Activated T-cell treated with anti-CD3 and anti-CD28 coated beads, Interleukin-2, amount 50 U/mL, for 48 hours (primary cell): ENCODE measurements at places on chromosomes 1 and 21.

GRCh38 chr21:14550135-14550534 is 4.0 kb upstream of the SAMSN1 start:
- DNase-seq: no peak

DNA sequence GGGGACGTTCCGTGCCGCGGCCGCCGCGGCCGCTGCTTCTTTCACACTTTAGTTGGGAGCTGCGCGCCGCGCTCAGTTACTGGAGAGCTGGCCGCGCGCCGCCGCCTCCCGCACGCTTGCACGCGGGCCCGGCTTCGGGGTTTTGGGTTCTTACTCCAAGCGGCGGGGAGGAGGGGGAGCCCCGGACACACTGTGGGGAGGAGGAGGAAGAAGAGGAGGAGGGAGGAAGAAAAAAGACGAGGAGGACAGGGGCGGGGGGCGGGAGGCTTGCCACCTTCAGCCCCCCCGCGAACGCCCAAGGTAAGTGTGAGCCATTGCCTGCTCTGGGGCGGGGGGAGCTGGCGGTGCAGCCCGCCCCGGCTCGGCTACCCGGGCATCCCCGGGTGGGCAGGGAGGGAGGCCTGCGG is 243 bp downstream of the C1orf21 start:
- no peak for DNase-seq

GRCh38 chr1:167987174-167987573 is 50.3 kb upstream of the MPC2 start:
- no peak for DNase-seq

DNA sequence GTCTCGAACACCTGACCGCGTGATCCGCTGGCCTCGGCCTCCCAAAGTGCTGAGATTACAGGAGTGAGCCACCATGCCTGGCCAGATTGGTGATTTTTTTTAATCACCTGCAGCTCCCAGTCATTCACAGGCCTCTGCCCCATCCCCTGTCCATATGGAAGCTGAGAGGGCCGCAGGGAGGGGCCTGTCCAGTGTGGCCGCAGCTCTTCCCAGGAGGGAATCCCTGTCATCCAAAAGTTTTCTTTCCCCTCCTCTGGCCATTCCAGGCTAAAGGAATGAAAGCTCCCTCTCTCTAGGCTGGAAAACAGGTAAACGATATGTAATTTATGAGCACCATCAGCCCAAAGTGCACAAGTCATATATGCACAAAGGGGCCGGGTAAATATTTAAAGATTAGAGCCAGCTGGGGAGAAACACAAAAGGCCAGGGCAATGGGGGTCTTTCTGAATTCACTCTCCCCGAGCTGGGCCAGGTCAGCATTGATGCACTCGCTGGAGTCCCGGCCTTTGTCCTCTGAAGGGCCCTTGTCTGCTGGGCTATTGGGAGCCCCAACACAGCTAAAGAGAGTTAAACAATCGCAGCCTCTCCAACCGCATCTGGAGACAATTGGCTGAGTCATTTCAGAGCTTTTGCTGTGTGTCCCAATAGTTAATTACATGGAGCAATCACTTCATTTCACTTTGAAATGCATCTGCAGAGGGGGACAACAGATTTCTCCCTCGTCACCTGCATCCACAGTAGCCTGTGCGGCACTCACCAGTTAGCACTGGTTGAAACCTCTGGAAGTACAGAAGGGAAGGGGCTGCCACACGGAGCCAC is 3.8 kb upstream of the HES3 start:
- DNase-seq: no peak

DNA sequence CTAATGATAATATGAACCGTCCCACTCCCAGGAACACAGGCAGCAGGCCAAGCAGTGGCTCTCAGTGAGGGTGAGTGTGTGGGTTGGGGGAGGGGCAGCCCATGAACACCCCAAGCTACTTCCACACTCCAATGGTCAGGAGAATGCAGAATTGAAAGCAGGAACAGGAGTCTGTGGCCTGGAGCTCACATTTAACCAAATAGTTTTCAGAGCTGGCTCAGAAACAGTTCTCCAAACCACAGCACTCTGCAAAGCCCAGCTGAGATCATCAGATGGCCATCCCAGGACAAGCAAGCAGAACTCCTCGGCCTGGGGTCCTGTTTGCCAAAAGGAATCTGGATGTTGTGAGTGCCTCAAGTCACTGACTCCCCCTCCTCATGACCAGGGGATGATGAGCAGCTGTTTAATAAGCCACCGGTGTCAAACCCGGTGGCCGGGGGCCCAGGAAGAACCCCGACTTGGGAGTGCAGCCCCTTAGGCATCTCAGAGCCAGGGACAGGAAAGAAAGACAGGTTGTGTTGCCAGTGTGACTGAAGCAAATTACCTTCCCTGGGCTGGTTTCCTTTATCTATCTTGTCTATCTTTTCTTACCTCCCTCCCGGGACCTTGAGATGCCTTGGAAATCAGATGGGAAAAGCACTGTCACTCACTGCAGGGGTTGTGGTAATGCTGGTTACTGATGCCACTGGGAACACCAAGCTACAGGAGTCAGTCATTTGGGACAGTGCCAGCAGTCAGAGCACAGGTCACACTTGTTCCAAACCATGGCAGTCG is 20.4 kb downstream of the DEGS1 start:
- no peak for DNase-seq

DNA sequence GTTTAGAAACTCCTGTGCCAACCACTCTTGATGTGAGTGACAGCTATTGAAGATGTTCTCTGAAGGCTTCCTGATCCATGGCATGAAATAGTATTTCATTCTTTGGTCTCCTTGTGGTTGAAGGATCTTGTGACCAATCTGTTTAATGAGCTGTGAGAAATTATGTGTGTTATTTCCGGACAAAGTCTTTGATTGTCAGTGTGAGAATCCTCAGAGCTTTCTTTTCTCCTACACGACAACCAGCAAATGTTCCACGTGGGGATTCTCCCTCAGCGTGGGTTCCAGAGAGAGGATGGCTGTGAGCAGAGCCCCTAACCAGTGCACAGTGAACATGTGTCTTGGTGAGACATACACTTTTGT is 45.0 kb upstream of the HOOK1 start:
- DNase-seq: no peak

GRCh38 chr1:204928671-204929486 is 58.2 kb downstream of the NFASC start:
- DNase-seq: no peak

- no peak for DNase-seq
These were observed 6.2 kb downstream of the SLC2A1 start for GRCh38 chr1:42952303-42953001.

DNA sequence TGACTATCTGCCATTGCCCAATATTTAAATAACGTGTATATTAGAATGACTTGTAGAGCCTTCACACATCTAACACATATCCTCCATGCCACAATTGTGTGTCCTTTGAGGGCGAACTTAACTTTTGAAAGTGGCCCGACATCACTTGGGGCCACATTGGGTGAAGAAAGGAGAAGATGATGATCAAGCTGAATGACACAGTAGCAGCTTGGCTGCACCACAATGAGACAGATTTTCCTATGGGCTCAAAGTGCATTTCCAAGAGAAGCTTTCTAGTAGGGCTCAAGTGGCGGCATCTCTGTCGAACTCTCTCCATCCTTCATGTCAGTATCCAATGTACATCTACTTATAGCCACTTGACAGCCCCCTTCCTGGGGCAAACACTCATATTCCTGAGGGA is 3.7 kb upstream of the BGLAP start:
- no peak for DNase-seq

- DNase-seq: no peak
These were observed 13.7 kb upstream of the TTC4 start for GRCh38 chr1:54701996-54702395.

GRCh38 chr1:70980361-70980760 is 67.3 kb downstream of the PTGER3 start:
- no peak for DNase-seq

DNA sequence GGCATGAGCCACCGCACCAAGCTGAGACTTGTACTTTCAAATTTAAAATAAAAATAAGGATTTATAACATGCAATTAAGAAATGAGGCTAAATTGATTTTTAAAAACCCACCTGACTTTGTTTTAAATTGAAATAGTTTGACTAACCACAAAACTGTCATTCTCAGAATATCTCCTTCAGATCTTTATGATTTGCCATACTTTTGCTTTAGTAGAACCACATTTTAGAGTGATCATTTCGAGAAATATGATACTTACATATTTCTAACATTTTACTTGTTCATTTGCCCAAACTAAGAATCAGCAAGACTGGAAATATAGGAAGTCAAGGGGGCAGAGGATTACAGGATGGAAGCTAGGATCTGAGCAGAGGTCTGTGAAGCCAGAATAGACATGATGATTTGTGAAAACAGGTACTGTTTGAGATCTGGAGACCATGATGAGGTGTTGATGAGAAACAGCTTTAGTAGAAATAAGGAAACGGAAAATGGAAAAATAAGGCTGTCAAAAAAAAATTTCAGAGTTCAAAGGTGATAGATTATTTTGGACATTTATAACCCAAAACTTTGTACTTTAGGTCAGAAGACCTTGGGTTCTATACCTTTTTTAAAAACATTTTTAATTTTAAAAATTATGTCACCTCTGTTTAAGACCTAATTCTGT is 44.8 kb downstream of the GIPC2 start:
- no peak for DNase-seq

DNA sequence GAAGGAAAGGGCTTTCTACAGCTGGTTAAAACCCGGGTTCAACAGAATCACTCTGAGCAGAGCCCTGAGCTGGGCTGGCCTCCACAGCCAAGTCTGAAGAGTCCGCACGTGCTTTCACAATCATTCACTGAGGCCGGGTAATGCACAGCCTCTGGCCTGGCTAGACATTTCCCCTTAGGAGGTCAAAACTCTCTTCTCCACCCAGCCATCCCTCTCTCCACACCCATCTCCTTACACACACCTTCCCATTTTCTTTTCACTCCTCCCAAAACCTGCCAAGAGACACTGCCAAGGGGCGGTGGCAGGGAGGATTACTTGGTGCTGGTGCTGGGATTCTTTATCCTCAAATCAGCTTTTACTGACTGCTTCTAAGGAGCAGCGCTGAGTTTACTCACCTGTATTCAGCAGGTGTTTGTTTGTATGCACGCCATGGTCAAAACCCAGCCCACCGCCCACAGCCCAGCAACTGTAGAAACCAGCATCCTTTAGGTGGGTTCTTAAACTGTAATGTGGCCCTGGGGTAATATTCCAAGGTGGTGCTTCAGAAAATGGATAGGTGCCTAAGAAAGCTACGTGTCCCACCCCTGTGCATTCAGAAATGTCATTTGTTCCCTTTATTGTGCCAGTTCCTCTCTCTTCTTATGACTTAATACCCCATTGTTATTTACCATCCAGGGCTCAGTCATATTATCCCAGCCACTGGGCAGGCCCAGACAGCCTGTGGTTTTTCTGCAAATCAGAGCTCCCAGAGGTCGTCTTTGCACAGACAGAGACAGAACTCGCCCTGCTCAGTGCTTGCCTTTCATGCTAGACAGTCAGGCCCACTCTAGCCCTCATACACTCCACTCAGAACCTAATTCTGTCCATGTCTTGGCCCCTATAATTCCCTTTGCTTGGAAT is 80.2 kb downstream of the ADSS2 start:
- no peak for DNase-seq

DNA sequence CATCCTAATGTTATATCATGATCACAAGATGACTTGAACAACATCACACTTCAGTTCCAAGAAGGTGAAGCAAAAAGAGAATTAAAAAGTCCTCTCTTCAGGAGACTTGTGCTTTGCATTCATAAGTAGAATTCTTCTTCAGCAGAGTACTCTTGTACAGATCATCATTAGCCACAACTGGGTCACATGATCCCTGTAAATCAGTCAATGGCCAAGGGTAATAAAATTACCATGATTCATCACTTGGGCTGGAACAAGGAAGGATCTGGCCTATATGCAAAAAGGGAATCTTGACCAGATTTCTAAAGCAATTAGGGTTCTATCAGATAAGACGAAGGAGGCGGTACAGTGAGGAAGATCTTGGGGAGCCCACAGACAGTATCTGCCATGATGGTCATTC is 458.0 kb upstream of the DEPDC1 start:
- no peak for DNase-seq

DNA sequence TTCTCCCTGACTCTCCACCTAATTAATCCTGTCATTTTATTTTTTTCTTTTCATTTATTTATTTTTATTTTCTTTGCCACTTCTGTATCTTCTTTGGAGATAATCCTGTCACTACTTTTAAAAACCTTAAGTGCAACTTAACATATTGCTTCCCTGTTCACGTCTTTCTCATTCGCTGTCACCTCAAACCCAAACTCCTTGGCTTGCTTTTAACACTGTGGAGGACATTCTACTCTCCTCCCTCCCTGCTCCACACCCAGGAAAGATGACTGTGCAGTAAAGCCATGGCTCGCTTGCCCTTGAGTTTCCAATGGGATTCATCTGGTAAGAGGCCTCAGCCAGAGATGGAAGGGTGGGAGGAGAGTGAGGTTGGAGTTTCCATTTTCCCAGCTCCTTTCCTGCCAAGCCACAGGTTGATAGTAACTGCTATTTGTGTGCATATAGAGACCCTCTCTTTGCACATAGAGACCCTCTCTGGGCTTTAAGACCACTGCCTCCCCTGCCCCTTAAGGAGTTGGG is 6.4 kb upstream of the BRWD1 start:
- DNase-seq: no peak

GRCh38 chr21:29715089-29715488 is 224.7 kb downstream of the GRIK1 start:
- no peak for DNase-seq

GRCh38 chr21:33212159-33212851 is 17.4 kb upstream of the IFNAR2 start:
- no peak for DNase-seq
